Osteoblast (primary cell): ENCODE measurements at places on chromosomes 7 and 10. TPM values are rescaled to one million over a fixed set of nuclear protein-coding genes. Genes with fewer than 3 reads are reported as not detected.

ANXA8 gene
- 0.59 and 0.72 TPM in 2 replicates for total RNA-seq

LRRC27 gene
- total RNA-seq, result 11.2 and 13.4 TPM in 2 replicates

DDIT4 gene
- total RNA-seq, result 366 and 522 TPM in 2 replicates

LRRC17 gene
- total RNA-seq, result 12.3 and 14.4 TPM in 2 replicates

OR6B1 gene
- not detected in 2 replicates for total RNA-seq

PNLIP gene
- not detected in 2 replicates for total RNA-seq

SPDYE1 gene
- not detected in 2 replicates for total RNA-seq

SLC16A12 gene
- under 0.01 TPM in 2 replicates for total RNA-seq

FBXL13 gene
- 2.1 and 2.2 TPM in 2 replicates for total RNA-seq

OR9A2 gene
- not detected in 2 replicates for total RNA-seq

SLC39A12 gene
- total RNA-seq, result not detected in 2 replicates

MSS51 gene
- total RNA-seq, result 2.2 and 2.4 TPM in 2 replicates

ITGA8 gene
- total RNA-seq, result 1.2 and 2.5 TPM in 2 replicates

OR13A1 gene
- under 0.01 TPM in 1 of 2 replicates, not detected in the other for total RNA-seq

NOS3 gene
- total RNA-seq, result not detected in 2 replicates

HOXA5 gene
- 3.2 and 5.8 TPM in 2 replicates for total RNA-seq

SFTPA1 gene
- total RNA-seq, result not detected in 2 replicates

GHRHR gene
- not detected in 2 replicates for total RNA-seq

CNPY1 gene
- not detected in 2 replicates for total RNA-seq

CLCN1 gene
- under 0.01 TPM in 2 replicates for total RNA-seq

CAV2 gene
- total RNA-seq, result 62.8 and 67.3 TPM in 2 replicates

SPDYE9 gene
- total RNA-seq, result not detected in 2 replicates

ADRB1 gene
- not detected in 2 replicates for total RNA-seq

NHLRC2 gene
- total RNA-seq, result 15.6 and 16.2 TPM in 2 replicates

LIPF gene
- not detected in 2 replicates for total RNA-seq

GJD4 gene
- under 0.01 TPM in 1 of 2 replicates, not detected in the other for total RNA-seq

ADIRF gene
- 11.9 and 18.3 TPM in 2 replicates for total RNA-seq

OPN4 gene
- not detected in 2 replicates for total RNA-seq

KNDC1 gene
- total RNA-seq, result under 0.01 TPM in 1 of 2 replicates, not detected in the other

SMO gene
- total RNA-seq, result 19.9 and 23.9 TPM in 2 replicates

TRA2A gene
- total RNA-seq, result 23.6 and 25.7 TPM in 2 replicates

ZNF425 gene
- 4.3 and 4.7 TPM in 2 replicates for total RNA-seq

PRSS37 gene
- not detected in 2 replicates for total RNA-seq

AZGP1 gene
- total RNA-seq, result not detected in 2 replicates

PRLHR gene
- total RNA-seq, result not detected in 2 replicates

TIAL1 gene
- 53.6 TPM in 2 replicates for total RNA-seq

KCNH2 gene
- total RNA-seq, result not detected in 2 replicates

SLC29A3 gene
- total RNA-seq, result 2.5 and 3.8 TPM in 2 replicates

CCDC3 gene
- total RNA-seq, result 0.29 and 0.72 TPM in 2 replicates

ADCYAP1R1 gene
- not detected in 2 replicates for total RNA-seq

NEUROG3 gene
- not detected in 2 replicates for total RNA-seq

GRM3 gene
- not detected in 2 replicates for total RNA-seq

ACBD7 gene
- total RNA-seq, result 0.72 and 0.88 TPM in 2 replicates

SRRT gene
- 31.2 and 42.0 TPM in 2 replicates for total RNA-seq

ZWINT gene
- 3.6 and 6.8 TPM in 2 replicates for total RNA-seq

NCF1 gene
- total RNA-seq, result under 0.01 TPM in 1 of 2 replicates, not detected in the other

MLXIPL gene
- 0.29 and 0.72 TPM in 2 replicates for total RNA-seq

CLDN3 gene
- total RNA-seq, result not detected in 2 replicates

C10orf67 gene
- not detected in 2 replicates for total RNA-seq

EGR2 gene
- 2.4 and 3.6 TPM in 2 replicates for total RNA-seq

TMEM26 gene
- total RNA-seq, result 6.5 and 10.3 TPM in 2 replicates

HABP2 gene
- total RNA-seq, result not detected in 2 replicates
